ENCODE measurements at places on chromosomes 16 and 17.

DNA sequence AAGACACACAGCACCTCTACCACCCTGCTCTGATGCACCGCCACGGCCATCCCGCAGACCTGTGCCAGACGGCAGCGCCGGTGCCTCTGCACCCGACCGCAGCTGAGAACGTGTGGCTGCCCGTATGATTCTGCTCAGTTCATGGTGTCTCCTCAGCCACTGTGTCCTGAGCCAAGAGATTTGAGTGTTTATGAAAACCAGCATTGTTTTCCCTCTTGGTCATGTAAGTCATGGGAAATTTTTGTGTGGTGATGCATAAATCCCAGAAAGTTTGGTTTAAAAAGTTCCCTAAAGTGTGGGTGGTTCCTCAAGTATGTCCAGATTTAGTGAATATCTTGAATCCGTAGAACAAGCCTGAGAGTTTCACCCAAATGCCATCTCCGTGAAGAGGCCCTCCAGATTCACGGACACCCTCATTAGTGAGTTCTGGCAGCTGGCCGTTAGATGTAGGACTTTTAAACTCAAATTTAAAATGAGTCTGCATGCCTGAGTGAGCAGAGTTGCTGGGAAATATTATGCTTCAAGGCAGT is 57.6 kb downstream of the CDRT4 start:
- no peak for DNase-seq

GRCh38 chr16:85986931-85987749 is 88.2 kb downstream of the IRF8 start:
- peak; percentile 54 for DNase-seq

GRCh38 chr17:10648956-10649355 is 8.2 kb downstream of the MYH3 start:
- no peak for DNase-seq

- no peak for DNase-seq
These were observed 40.5 kb downstream of the LYRM1 start for GRCh38 chr16:20940871-20941635.

- DNase-seq, result no peak
These were observed 9.1 kb downstream of the ZNF668 start for GRCh38 chr16:31064882-31065461.

GRCh38 chr17:41534899-41535546 is 6.9 kb upstream of the KRT19 start:
- no peak for DNase-seq

GRCh38 chr17:27800522-27800921 is at the start of gene NOS2:
Gene NOS2 (minus strand): TSS chr17:27800529. CDS start chr17:27798809, 1,720 bp downstream.
- DNase-seq, result no peak

DNA sequence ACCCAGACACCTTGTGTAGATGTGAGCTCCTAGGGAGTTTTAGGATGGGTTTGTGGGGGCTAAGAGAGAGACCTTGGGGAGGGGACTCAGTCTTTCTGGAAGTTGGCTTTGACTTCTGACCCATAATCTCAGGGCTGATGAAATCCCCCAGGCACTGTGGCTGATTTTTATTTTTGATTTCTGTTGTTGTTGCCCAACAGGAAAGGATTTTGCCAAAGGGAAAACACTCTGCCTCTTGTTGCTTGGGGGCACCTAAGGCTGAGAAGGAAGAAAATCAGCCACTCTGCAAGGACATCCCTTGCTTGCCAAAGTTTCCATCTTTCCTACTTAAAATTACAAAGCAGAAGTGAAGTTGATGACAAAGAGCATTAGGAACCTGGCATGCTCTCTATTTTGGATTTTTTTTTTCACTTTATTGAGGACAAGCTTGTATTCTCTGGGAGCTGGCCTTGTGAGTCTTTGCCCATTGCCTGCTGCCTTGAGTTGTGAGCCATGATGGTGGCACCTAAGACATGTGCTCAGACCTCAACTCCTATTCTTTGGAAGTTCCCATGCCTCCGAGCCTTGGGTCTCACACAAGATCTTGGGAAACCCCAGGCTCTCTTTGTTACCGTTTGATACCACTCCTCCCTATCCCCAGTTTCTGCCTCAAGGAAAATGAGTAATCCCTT is 3.2 kb upstream of the C1QTNF1 start:
- DNase-seq, result peak; percentile 59

DNA sequence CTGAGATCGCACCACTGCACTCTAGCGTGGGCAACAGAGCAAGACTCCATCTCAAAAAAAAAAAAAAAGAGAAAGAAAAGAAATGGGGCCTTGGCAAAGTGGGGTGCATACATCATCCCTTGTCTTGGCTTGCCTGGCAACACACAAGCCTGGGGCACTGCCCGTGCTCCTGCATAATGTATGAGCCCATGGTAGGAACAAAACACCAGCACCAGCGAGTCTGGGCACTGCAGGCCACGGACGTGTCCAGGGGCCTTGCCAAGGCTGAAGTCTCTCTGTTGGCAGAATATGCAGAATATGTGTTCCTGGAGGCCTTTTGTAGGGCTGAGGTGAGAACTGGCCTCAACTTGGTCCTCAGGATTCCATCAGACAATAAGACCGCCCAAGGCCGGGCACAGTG is 15.7 kb upstream of the ALDOA start:
- no peak for DNase-seq

- DNase-seq, result no peak
These were observed 17.2 kb upstream of the PRR14 start for GRCh38 chr16:30633526-30633925.

DNA sequence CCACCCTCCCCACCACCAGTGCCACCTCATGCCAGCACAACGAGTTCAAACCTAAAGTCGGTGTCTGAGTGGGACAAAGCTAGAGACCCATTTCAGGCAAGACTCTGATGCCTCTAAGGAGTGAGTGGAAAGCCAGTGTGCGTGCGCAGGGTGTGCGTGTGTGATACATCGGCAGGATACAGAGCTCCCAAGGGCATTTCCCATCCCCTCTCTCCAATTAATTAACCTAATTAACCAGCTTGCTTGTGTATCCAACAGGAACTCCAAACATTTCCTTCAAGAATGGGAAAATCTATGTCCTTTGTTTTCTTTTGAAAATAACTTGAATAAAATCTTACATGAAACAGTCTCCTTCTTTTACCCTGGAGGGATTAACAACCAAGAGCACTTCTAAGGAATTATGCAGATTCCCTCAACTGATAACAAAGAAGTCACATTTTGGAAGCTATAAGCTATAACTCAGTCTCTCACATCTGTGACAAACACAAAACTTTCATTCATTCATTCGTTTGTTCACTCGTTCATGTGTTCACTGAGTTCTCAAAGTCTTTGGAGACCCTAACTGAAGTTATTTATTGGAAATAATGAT is 9.9 kb downstream of the ATPAF2 start:
- DNase-seq, result no peak

- DNase-seq, result peak; percentile 77
These were observed 68.0 kb downstream of the AMFR start for GRCh38 chr16:56357241-56357764.

DNA sequence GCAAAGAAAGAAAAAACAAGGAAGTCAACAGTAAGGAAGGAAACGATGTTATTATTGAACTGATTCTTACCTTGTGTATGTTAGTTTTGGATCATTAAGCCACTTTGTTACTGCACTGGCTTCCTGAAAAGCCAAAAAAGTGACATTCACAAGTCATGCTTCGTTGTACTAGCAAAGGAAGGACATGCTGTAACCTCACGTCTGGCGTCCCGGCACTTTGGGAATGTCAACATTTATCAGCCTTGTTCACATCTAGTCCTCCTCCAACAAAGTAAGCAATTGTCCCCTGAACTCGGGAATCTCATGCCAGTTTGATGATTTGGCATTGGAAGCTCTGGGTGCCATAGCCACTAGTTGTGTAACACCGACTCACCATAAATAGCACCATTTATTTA is 731 bp upstream of the MKS1 start:
- no peak for DNase-seq

GRCh38 chr17:77332981-77333685 is 192.4 kb downstream of the SEC14L1 start:
- DNase-seq, result peak; percentile 59

GRCh38 chr17:11303773-11304394 is 62.9 kb downstream of the SHISA6 start:
- no peak for DNase-seq

DNA sequence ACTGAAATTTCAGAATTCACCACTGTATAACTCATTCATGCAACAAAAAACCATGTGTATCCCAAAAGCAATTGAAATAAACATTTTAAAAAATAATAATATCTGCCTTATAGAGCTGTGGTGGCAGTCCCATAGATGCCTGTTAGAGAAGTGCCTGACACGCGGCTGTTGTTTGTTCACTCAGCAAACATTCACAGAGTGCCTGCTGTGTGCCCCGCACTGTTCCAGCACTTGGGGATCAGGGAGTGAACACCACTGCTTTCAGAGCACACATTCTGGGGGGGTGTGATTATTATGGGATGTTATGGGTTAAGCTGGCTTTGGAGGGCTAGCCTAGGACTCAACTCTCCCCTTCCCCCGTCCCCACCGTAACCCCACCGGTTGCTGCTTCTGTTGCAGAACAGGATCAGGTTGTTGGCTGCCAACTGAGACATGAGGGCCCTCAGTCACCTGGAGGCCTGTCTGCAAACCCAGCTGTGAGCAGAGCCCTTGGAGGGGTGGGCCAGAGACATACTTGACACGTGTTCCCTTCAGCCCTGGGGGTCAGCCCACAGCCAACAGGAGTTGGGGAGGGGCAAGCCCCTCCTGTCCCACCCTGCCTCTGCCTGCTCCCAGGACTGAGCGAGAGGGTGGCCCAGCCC is 103.3 kb upstream of the CIBAR2 start:
- no peak for DNase-seq

DNA sequence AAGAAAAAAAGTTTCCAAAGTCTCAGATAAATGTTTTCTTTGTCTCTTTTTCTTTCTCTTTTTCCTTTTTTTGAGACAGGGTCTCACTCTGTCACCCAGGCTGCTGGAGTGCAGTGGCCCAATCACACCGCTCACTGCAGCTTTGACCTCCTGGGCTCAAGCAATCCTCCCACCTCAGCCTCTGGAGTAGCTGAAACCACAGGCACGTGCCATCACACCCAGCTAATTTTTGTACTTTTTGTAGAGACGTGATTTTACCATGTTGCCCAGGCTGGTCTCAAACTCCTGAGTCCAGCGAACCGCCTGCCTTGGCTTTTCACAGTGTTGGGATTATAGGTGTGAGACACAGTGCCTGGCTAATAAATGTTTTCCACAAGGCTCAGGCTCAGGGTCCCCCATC is 53.3 kb upstream of the KSR1 start:
- DNase-seq, result peak; percentile 35

GRCh38 chr17:63827801-63828221 is 348 bp upstream of the FTSJ3 start:
- no peak for DNase-seq

DNA sequence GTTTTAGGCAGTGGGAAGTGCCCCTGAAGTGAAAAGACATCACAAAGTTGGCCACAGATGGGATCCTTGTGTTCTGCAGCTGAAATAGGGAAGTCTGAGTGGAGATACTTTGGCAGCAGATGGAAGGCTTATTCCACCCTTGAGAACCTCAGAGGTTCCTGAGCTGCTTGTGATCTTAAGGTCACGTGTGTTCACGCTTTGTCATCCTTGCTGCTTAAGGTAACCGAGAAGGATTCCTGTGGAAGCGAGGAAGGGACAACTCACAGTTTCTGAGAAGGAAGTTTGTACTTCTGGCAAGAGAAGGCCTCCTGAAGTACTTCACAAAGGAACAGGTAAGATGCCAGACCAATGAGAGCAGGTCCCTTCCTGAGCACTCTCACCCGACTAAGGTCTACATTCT is 12.2 kb downstream of the ADAP2 start:
- DNase-seq, result no peak

DNA sequence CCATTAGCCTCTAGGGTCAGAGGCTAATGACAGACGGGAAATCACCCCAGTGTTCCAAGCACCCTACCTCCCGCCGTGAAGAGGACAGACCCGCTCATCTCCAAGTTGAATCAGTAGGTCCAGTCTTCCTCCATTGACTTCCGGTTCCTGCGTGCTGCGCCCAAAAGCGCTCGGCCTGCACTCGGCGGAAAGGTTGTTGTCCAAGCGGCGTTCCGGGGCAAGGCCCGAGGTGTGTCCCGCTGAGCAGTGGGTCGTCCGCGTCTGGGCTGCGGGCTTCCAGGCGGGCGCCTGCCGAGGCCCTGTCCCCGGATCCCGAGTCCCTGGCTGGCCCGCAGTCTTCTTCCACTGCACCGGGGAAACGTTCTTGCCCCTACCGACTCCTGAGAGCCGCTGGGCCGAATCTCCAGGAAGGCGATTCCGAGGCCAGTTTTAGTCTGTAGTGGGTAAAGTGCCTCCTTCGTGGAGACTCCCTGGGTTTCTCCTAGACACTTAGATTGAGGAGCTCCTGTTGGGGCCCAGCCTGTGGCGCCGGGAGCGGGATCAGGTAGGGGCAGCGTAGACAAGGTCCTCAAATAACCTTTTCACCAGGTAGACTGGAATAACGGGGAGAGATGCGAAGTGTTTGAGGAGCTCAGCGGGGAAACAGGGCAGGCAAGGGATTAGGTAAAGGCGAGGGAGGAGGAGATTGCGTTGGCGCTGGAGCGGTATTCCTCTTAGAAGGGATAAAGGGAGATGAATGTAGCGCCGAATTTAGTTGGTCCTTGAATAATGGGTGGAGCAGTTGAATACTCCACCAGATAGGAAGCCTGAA is at the start of gene TEFM:
TEFM (minus strand) TSS at position 138 of the 811 bp plus-strand sequence; CDS start at position 98, 40 bp downstream.
- DNase-seq, result peak; percentile 95

DNA sequence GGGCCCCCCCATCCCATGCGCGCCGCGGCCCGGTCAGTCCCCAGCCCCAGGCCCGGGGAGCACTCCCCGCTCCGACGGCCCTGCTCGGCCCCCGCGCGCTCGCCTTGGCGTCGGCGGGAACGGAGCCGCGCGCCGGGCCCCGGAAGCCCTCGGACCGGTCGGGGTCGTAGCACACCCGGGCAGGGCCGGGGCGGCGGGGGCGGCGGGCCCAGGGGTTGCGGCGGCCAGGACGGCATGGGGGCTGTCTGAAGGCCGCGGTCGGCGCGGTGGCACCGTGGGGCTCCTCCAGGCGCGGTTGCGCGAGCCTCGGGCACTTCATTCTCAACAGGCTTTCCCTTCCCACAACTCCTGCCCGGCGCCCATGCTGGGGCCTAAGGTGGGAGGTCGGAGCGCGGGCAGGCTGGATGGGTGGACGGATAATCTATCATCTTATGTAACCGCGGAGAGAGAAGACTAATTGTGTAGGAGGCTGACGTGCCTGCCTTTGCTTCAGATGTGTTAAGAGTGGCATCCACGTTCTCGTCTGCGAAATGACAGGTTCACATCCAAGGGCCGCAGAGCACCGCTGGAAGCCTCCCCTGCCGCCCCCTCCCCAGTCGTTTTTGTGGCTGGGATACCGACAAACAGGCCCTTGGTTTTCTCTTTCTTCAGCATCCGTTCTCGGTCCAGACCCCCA is 708 bp downstream of the BAIAP2 start:
- no peak for DNase-seq

DNA sequence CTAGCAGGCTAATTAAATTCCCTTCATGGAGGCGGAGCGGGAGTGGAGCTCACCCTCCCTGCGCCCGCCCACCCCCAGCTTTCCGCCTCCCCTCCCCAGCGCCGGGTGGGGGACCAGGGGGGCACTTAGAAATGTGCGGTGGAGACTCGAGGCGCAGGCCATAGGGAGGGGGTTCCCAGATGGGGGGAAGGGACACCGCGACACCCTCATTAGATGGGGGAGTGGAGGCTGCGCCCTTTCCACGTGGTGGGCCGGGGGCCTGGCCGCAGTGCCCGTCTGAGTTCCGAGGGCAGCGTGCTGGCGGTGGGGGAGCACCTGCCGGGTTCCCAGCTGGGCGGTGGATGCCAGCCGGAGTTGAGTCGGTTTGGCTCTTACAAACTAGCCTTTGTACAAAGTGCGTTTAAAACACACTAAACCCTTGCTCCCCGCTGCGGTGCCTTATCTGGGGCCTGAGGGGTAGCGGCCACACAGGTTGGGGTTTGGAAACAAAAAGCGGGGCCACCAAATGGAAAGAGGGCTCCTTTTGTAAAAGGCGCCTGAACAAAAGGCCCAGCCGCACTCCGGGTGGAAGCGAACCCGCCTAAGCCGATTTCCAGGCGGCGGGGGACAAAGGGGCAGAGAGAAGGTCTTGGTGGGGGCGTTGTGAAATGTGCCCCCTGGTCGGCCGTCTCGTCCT is 1.4 kb downstream of the GSE1 start:
- DNase-seq, result no peak
